ENCODE measurements at places on chromosomes 4 and X.

- DNase-seq, result no peak
These were observed 195.7 kb downstream of the SHROOM3 start for GRCh38 chr4:76630741-76631140.

GRCh38 chr4:31682796-31683195 is 962.6 kb downstream of the PCDH7 start:
- DNase-seq, result no peak

GRCh38 chrX:136097871-136098805 is 49.2 kb upstream of the FHL1 start:
- no peak for DNase-seq

GRCh38 chrX:37315511-37316248 is 33.5 kb upstream of the PRRG1 start:
- DNase-seq, result no peak

- DNase-seq, result no peak
These were observed 171.4 kb downstream of the FRMPD4 start for GRCh38 chrX:12309744-12310076.

DNA sequence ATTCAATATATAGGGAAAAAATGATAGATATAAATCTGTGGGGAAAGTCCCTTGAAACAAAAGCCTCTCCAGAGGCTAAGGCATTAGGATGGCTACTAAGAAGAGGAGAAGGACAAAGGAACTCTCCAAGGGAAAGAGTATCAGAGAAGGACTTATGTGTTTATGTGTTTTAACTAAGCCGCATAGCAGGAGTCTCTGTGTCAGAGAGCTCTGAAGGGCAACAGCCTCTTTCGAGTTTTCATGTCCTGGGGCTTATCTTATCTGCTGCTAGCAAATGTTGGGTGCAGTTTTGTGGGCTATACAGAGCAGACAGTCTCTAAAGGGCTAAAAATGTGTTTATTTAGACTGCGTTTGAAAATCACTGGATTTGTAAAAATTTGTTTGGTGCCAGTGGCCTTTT is 1145.6 kb upstream of the DIAPH2 start:
- DNase-seq, result no peak

DNA sequence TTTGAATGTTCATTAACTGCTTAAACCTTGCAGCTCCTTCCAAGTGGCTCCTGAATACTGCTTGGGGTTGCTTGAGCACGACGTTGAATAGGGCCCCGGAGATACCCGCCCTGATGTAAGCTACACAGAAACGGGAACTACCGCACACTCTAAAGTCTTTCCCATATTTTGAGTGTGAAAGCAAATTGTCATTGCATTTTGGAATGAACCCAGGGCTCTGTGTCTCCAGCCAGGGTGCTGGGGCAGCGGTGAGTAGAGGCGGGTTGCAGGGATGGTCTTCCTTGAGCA is 59.4 kb upstream of the HELT start:
- no peak for DNase-seq

All from HuH-7 (cell line).